ENCODE measurements at places on chromosomes 12 and 14. TPM values are rescaled to one million over a fixed set of nuclear protein-coding genes. Genes with fewer than 3 reads are reported as not detected.

- no peak for DNase-seq
- H3K4me1 ChIP-seq, result no peaks in the 10 kb centered on the region
These were observed 21.1 kb upstream of the TAS2R14 start for GRCh38 chr12:10960211-10960610.

DNA sequence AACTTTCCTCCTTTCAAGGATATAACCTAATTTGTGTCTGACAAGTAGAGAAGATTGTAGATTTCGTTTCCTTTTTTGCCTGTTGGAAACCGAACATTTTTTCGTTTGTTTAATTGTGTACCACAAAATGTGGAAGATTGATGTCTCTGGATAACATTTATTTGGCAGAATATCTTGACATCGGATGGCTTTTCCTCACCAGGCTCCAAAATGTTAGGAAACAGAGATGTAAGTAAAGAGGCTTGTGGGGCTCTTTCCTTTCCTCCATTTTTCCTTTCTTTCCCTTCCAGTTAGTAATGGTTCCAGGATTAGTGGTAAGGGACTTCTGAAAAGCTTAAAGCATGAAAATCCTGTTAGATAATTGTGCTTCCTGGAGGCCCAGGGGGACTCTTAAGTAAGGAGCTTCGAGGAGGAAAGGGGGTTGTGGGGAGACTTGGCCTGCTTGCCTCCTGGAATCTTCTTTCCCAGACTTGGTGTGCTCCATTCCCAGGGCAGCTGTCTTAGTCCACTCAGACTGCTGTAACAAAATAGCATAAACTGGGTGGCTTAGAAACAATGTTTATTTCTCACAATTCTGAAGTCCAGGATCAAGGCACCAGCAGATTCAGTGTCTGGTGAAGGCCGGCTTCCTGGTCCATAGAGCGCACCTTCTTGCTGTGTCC is 243.1 kb upstream of the PWP1 start:
- H3K4me3 ChIP-seq, result no peak overlapping the region
- no peaks in the 10 kb centered on the region for H3K36me3 ChIP-seq
- H3K27ac ChIP-seq, result no peak overlapping the region
- H3K27me3 ChIP-seq, result no peaks in the 10 kb centered on the region
- DNase-seq, result no peak

GRCh38 chr12:12806784-12807516 is 6.2 kb upstream of the DDX47 start:
- H3K27ac ChIP-seq, result no peak overlapping the region
- H3K27me3 ChIP-seq, result no peaks in the 10 kb centered on the region
- no peaks in the 10 kb centered on the region for H3K36me3 ChIP-seq
- peaks cover 26% of the 10 kb centered on the region for H3K4me1 ChIP-seq

The TMTC1 gene
- total RNA-seq, result 0.13 TPM

GRCh38 chr12:62263966-62264365 is 3.8 kb downstream of the USP15 start:
- no peaks in the 10 kb centered on the region for H3K27me3 ChIP-seq
- peaks cover 6% of the 10 kb centered on the region for H3K4me1 ChIP-seq
- peak overlapping the region; percentile 84 for H3K4me3 ChIP-seq

The KLRK1 gene
- 0.09 TPM for total RNA-seq

GRCh38 chr14:105891631-105892452 is 365.5 kb downstream of the TMEM121 start:
- H3K27ac ChIP-seq, result no peak overlapping the region
- H3K4me1 ChIP-seq, result no peaks in the 10 kb centered on the region
- no peaks in the 10 kb centered on the region for H3K36me3 ChIP-seq
- H3K27me3 ChIP-seq, result no peaks in the 10 kb centered on the region
- no peak overlapping the region for H3K4me3 ChIP-seq

GRCh38 chr12:53560912-53561589 is 53.8 kb upstream of the NPFF start:
- no peaks in the 10 kb centered on the region for H3K27me3 ChIP-seq
- no peak overlapping the region for H3K4me3 ChIP-seq
- DNase-seq, result no peak
- H3K4me1 ChIP-seq, result no peaks in the 10 kb centered on the region
- no peaks in the 10 kb centered on the region for H3K36me3 ChIP-seq

The RNASE3 gene
- total RNA-seq, result not detected

The SIX6 gene
- not detected for total RNA-seq

GRCh38 chr12:59005193-59005955 is 85.1 kb upstream of the LRIG3 start:
- H3K27me3 ChIP-seq, result no peaks in the 10 kb centered on the region
- H3K27ac ChIP-seq, result no peak overlapping the region
- no peak overlapping the region for H3K4me3 ChIP-seq
- no peaks in the 10 kb centered on the region for H3K4me1 ChIP-seq
- H3K36me3 ChIP-seq, result no peaks in the 10 kb centered on the region
- no peak for DNase-seq

DNA sequence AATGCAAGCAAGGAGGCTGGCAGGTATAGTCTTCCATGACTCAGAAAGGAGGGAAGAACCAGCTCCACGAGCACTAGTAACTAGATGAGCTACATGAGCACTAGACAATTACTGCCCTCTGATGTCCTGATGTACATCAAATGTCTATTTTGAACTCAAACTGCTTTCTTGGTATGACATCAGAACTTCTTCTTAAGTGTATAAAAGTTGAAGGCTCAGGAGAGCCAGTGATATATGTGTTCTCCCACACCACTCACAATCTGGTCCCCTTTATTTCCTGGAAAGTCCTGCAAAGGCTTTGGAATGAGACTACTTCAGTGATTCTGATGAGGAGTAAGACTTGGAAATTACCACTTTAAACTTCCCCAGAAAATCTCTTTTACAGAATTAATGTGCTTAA is 18.5 kb upstream of the DHRS7 start:
- no peak for DNase-seq
- peaks cover 3% of the 10 kb centered on the region for H3K27me3 ChIP-seq
- H3K4me3 ChIP-seq, result no peak overlapping the region
- no peak overlapping the region for H3K27ac ChIP-seq
- no peaks in the 10 kb centered on the region for H3K36me3 ChIP-seq
- H3K4me1 ChIP-seq, result no peaks in the 10 kb centered on the region

The SERPINA1 gene
- total RNA-seq, result 4.1 TPM

- peaks cover 34% of the 10 kb centered on the region for H3K27me3 ChIP-seq
- no peak for DNase-seq
- H3K4me1 ChIP-seq, result peaks cover 21% of the 10 kb centered on the region
- H3K36me3 ChIP-seq, result no peaks in the 10 kb centered on the region
- H3K27ac ChIP-seq, result no peak overlapping the region
These were observed 2.8 kb upstream of the KCNK13 start for GRCh38 chr14:90058876-90059458.

- H3K4me1 ChIP-seq, result no peaks in the 10 kb centered on the region
- no peaks in the 10 kb centered on the region for H3K36me3 ChIP-seq
- DNase-seq, result no peak
- no peak overlapping the region for H3K4me3 ChIP-seq
- no peak overlapping the region for H3K27ac ChIP-seq
These were observed 10.1 kb upstream of the BDKRB1 start for GRCh38 chr14:96245710-96246538.

The GZMB gene
- total RNA-seq, result 1.2 TPM

The KLRG1 gene
- total RNA-seq, result 1.4 TPM

DNA sequence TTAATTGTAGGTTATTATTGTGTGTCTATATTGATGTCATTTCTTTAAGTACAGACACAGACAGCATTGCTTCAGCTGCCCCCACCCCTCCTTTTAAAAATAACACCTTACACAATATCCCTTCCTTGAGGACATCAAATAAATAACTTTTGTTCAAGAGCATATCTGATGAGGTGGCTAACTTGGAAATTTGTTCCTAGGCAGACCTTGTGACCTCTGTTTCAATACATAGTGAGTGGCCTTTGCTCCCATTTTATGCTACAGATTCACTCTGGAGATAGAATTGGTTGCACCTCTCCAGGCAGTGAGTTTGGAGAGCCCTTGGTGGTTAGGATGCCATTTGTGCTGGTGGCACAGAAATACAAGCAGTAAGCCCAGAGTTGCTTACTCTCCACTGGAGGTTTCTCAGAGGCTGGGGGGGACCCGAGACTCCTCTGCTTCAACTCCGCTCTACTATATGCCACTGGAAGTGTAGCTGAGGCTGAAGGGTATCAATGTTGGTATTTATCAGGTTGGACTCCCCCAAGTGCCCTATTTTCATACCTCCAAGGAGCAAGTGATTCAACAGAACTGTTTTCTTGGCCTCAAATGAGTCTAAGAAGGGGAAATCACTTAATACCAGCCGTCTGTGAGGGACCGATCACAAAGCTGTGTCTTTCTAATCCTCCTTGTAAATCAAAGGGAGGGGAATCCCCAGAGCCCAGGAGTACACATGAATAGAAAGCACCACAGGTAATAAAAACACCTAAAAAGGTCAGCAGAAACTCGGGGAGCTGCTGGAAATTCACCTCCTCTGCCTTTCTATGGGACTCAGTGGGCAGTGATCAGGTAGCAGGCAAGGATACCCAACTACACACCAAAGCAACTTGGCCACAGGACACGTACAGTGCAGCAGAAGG is 463.1 kb downstream of the RAD51B start:
- no peaks in the 10 kb centered on the region for H3K27me3 ChIP-seq
- H3K4me3 ChIP-seq, result no peak overlapping the region
- no peak overlapping the region for H3K27ac ChIP-seq
- H3K36me3 ChIP-seq, result no peaks in the 10 kb centered on the region
- H3K4me1 ChIP-seq, result no peaks in the 10 kb centered on the region

The BDKRB2 gene
- 0.02 TPM for total RNA-seq

DNA sequence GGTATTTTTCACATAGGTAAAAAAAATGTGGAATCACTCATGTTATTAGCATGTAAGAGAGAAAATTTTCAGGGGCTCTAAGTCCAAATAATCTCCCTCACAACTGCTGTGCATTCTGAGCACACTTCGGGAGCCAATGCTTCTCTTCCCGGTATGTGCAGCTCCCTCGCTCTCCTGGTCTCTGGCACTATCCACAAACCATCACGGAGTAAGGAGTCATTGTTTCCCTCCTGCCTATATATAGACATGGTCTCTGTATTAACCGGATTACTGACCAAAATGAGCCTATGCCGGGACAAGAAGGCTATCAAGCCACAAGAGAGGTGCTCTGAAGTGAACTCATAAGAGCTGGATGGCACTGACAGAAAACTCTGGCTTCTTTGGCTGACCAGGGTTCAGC is 13.4 kb downstream of the HECTD4 start:
- H3K27ac ChIP-seq, result no peak overlapping the region
- H3K36me3 ChIP-seq, result no peaks in the 10 kb centered on the region
- no peak overlapping the region for H3K4me3 ChIP-seq
- no peak for DNase-seq
- H3K4me1 ChIP-seq, result peaks cover 18% of the 10 kb centered on the region

The P2RX2 gene
- not detected for total RNA-seq

DNA sequence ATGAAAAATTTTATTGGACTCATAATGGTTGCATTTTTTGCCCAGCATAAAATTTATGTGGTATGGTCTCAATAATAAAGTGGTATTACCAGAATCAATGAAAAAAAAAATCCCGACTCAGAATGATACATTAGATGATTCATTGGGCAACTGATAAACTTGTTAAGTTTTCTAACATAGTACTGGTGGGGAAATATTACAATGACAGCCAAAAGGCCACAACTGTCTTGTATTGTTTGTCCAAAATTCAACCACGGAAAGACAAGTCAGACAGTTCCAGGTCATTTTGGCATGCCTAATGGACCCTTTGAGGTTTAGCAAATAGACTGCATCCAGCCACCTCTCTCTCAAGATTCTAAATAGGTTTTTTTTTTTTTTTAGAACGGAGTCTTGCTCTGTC is 70.5 kb upstream of the TRIM9 start:
- no peaks in the 10 kb centered on the region for H3K4me1 ChIP-seq
- no peaks in the 10 kb centered on the region for H3K27me3 ChIP-seq
- no peaks in the 10 kb centered on the region for H3K36me3 ChIP-seq
- H3K27ac ChIP-seq, result no peak overlapping the region
- no peak for DNase-seq
- H3K4me3 ChIP-seq, result no peak overlapping the region

DNA sequence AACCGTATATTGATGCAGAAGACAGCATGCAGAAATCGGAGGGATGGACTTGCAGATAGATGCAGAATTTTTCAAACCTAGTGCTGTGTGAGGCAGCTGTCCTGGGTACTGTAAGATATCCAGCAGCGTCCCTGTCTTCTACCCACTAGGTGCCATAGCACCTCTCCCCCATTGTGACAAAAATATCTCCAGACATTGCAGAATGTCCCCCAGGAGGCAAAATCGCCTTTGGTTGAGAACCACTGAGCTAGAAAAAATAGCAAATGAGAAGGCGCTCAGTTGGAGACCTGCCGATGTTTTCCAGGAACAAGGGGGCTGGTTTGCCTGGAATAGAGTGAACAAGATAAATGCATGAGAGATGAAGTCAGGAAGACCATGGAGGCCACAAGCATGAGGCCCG is 67.9 kb upstream of the TMEM132D start:
- H3K4me1 ChIP-seq, result no peaks in the 10 kb centered on the region
- DNase-seq, result no peak
- no peaks in the 10 kb centered on the region for H3K36me3 ChIP-seq
- H3K27ac ChIP-seq, result no peak overlapping the region
- no peaks in the 10 kb centered on the region for H3K27me3 ChIP-seq
- no peak overlapping the region for H3K4me3 ChIP-seq

DNA sequence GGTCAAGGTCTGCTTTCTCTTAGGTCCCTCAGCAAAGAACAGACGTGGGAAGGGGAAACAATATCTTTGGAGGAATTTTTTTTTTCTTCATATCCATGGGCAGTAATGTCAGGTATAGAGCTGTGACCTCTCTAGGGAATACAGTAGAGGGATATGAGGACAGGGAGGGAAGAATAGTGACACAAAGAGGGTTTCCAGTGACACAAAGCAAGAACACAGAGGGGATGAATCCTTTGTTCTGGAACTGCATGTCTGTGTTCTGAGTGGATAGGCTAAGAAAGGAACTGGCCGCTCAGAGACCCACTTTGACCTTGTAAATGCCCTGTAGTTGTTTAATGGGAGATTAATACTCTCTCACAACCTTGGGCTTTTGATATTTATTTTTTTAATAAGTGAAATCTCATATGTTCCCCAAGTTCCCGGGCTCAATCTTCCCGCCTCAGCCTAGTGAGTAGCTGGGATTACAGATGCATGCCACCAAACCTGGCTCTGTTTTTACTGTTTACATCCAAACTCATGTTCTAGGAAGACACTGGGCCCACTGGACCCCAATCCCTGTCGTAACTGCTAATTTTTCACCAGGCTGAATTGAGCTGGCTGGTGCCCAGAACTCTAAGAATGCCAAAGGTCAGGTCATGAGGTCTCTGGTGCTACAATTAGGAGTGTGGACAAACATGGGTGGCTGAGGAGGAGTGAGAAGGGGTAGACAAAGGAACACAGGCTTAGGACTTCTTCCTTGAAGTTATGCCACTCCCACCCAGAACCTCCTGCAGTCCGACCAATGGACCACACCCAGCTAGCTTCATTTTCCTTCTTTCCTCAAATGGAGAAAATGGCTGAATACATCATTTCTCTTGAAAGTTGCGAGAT is 9.1 kb upstream of the PLEKHH1 start:
- H3K27me3 ChIP-seq, result peaks cover 23% of the 10 kb centered on the region
- no peaks in the 10 kb centered on the region for H3K36me3 ChIP-seq
- H3K4me3 ChIP-seq, result no peak overlapping the region
- H3K4me1 ChIP-seq, result no peaks in the 10 kb centered on the region

The CACNA2D4 gene
- 0.69 TPM for total RNA-seq

The WASHC3 gene
- total RNA-seq, result 14.1 TPM

- DNase-seq, result peak; percentile 14
- no peaks in the 10 kb centered on the region for H3K36me3 ChIP-seq
- no peak overlapping the region for H3K4me3 ChIP-seq
- no peak overlapping the region for H3K27ac ChIP-seq
- no peaks in the 10 kb centered on the region for H3K27me3 ChIP-seq
These were observed 31.6 kb upstream of the PTPRQ start for GRCh38 chr12:80412343-80412953.

GRCh38 chr14:94337274-94337673 is 14.1 kb upstream of the SERPINA6 start:
- no peaks in the 10 kb centered on the region for H3K27me3 ChIP-seq
- no peaks in the 10 kb centered on the region for H3K4me1 ChIP-seq

- DNase-seq, result peak; percentile 76
- H3K27ac ChIP-seq, result peak overlapping the region; percentile 95
- H3K27me3 ChIP-seq, result no peaks in the 10 kb centered on the region
These were observed 252.6 kb downstream of the FOXN3 start for GRCh38 chr14:89164168-89165073.

The IL31 gene
- not detected for total RNA-seq

Measured in K562 (cell line).